ENCODE measurements at places on chromosomes 4 and X.

DNA sequence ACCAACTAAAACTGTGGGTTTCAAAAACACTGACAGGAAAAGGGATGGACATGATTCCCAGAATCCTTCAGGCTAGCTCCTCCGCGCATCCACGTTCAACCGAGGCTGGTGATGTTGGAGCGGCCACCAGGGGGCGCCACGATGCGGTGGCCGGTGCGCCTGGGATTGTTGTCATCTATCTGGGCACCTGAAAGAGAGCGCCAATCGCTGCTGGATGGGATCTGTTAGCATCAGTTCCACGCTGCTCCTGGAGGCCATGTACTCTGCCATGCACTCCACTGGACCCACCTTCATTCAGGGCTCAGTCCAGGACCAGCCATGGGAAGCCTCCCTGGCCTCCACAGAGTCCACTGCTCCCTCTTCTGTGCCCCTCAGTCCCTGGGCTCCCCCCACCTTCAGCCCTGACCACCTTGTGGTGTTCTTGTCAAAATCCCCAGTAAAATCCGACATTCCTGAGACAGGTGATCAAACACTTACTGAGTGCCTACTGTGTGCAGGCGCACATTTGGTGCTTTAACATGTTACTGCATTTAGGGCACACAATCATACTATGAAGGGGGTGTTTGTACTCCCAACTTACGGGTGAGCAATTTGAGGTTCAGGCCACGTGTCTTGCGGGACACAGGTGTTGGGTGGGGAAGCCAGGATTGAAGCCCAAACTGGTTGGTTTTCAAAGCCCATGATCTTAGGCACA, 71.1 kb downstream of the CRMP1 start:
- no peak for DNase-seq

DNA sequence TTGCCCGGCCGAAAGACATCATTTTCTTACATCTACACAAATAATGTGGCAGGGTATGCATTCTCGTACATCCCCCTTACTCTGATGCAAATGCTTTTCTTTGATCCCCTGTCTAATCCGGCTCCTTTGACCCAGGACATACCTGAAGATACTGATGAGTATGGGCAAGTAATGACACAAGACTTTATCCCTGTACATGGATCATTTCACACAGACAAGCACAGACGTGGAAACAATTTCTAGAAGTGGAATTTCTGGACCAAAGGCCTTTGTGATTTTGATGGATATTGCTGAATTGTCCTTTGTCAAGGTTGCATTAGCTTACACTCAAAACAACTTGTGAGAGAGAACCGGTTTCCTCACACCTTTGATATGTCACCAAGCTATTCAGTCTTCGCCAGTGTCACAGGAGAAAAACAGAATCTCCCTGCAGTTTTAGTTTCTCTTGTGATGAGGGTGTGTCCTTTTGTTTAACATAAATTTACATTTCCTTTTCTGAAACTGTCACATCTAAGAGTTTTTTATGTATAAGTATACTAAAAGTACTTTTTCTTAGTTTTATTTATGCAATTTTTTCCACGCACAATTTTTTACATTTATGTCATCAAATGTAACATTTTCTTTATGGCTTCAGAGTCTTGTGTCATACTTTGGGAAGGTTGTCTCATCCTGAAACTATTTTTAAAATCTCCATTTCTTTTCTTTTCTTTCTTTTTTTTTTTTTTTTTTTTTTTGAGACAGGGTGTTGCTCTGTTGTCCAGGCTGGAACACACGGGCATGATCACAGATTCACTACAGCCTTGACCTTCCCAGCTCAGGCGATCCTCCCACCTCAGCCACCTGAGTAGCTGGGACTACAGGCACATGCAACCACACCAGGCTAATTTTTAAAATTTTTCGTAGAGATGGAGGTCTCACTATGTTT, 25.2 kb downstream of the RWDD4 start:
- no peak for DNase-seq

DNA sequence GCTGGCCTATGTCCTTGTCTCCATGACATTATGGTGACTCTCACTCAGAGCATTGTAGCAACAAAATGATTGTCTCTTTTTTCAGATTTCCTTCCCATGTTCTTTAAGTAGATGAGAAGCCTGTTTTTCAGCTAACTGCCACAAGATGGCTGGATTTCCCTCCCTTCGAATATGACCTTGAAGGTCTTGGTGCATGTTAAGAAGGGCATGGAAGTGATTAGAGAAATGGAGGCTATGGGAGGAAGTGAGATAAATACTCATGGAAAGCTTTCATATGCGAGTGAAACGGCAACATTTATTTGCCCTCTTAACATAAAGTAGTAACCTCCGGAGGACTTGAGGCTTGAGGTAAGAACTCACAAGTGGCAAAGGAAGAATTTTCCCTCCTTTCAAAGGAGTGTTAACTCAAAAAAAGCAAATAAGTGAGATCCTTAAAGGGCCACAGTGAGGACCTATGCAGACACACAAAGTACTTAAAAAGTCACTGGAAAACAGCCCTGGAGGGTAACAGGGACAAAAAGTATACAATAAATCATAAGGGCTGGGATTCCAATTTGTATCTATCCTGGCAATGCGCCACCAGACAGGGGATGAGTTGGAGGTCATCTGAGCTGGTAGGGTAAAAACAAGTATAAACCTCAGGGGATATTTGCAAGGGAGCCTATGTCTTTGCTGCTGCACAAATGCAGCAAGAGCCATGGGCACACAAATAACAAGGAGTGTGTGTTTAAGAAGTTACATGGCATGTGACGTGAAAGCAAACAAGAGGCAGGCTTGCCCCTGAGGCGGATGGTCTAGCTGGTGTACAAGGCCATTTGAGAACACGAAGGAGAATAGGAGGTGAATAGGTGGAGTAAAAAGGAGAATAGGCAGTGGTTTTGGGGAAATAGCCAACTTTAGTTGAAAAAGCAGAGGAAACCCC, 96.2 kb downstream of the CPE start:
- DNase-seq: no peak

DNA sequence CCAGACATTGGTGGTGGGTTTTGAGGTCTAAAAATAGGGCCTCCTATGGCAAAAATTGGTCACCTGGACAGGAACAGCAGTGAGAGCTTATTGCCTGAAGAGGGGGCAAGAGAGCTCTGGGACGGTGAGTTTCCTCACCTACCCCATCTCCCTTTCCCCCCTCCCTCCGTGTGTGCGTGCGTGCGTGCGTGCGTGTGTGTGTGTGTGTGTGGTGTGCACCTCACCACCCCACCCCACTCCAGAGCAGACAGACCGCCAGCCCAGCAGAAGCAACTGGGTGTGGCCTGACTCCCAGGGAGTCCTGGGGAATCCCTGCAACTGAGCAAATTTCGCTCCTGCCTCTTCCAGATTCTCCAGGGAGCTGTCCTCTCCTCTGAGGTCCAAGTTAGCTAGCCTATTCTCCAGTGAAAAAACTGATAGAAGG, 44.7 kb downstream of the PRPS1 start:
- DNase-seq: peak; percentile 70

DNA sequence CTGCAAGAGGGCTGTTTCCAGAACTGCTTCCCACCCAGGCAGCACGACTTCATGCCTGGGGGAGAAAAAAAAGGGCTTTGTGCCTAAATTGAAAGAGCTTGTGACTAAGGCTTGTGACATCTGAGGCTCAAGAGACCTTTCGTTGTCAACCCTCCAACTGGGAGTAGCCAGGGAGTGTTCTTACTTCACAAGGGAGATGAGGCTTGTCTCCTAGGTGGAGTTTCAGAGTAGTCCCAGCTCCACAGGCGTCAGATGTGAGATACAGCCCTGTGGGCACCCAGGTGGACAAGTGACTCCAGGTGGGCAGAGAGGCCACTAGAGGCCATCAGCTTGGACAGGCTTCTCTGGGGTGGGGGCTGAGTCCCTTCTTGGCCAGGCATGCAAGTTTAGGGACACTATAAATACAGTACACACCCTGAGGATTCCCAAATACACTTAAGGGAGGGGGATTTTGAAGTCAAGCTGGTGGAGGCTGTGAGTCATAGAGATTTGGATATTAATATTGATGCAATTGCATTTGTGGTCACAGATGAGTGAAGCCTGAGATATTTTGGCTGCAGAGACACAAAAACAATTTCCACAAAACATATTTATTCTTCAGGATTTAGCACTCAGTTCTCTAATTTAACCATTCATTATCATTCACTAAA, 40.1 kb upstream of the SETD7 start:
- DNase-seq: no peak

GRCh38 chr4:48205107-48205506, 64.5 kb downstream of the TEC start:
- DNase-seq: no peak

DNA sequence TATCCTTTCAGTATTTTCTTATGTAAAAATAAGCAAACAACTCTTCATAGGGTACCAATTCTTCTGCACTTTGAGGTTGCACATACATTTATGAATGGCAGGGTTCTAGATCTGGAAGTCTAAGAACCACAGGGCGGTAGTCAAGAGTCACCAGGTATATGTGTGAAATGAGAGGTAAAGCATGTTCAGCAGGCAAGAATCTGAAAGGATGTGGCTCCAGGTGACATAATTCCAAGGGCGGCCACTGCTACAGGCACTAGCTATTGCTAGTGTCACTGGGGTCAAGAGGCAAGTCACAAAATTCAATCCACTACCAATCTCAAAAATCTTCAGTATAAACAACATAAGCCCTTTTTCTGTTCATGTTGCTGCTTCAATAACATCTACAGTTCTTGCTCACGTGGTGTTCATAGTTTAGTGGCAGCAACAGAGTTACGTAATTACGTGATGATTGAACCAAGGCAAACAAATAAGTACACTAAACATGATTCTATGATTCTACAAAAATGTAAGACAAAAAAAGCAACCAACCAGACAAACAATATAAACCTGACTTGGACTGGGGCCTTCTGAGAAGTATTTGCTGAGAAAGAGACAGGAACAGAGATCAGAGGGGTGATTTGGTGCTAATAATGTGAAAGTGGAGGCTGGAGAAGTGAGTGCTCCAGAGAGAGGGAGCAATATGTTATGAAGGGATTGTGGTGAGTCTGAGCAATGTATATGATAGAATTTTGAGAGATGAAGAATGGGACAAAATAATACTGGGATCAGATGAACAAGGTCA, 101.7 kb downstream of the NAA11 start:
- no peak for DNase-seq

GRCh38 chrX:15391850-15392249, 7.6 kb upstream of the VEGFD start:
- DNase-seq: no peak

- DNase-seq: no peak
Observed at GRCh38 chr4:38868059-38868960, 704 bp downstream of the FAM114A1 start.

- no peak for DNase-seq
Observed at GRCh38 chr4:1488357-1488756, 82.1 kb upstream of the NKX1-1 start.

DNA sequence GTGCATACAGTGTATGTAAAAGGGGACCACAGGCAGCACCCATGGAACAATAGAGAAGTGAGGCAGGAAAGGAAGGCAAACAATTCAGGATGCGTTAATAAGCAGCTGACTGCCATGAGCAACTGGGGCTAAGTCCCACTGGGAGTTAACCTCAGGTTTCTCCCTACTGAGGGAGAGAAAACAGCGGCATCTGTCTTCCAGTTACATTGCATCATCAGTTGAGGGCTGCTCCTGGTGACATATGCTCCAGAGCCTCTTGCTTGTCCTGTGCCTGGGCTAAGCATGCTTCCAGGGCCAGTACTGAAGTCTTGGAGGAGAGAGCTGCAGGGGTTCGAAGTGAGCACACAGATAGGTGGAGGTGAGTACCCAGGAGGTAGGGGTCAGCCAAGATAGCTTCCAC, 24.3 kb downstream of the RAI2 start:
- no peak for DNase-seq

GRCh38 chr4:18369561-18369960, 348.0 kb upstream of the LCORL start:
- no peak for DNase-seq

DNA sequence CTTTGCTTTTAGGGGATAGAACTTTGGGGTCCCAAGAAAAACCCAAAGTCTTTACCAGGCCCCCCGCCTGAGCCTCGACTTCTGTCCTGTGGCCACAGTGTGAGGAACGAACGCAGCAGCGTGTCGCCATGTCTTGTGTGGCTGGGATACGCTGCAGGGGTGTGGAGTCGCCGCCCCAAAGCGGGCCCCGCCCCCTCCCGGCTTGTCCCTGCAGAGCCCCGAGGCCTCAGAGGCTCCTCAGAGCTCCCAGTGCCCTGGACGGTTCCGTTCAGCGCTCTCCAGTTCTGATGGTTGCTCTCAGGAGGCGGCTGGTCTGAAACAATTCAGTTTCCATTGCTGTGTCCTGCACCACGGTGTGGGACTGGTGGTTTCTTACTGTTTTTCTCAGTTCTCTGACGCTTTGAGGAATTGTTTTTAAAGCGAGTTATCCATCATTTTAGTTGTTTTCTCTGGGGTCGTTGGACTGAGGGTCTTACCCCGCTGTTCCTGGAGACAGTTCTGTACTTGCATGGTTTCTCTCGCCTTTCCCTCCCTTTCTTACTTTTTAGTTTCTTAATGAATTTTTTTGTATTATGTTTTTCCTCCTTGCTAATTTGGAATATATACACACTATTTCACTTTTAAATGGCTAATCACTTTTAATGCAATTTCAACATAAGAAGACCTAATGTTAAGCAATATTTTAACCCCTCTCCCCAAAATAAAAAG, 1.6 kb upstream of the IDUA start:
- DNase-seq: peak; percentile 59

- no peak for DNase-seq
Observed at GRCh38 chr4:155377276-155377675, 511 bp upstream of the MAP9 start.

DNA sequence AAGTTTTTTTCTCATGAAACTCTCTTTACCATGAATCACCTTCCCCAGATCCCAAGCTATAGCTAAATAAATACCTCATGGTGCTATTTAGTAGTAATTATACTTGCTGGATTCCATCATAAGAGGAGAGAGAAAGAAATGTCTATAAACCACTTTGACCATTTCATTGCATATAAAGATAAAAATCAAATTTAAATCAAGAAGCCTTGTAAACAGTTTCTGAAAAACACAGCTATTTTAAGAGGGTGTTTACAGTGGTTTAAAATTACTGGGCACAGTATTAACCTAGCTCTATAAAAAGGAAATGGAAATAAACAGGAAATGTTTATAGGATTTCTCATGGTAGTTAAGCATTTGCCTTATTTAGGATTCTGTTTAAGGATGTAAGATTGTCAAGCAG, 637.9 kb downstream of the ADGRL3 start:
- no peak for DNase-seq

DNA sequence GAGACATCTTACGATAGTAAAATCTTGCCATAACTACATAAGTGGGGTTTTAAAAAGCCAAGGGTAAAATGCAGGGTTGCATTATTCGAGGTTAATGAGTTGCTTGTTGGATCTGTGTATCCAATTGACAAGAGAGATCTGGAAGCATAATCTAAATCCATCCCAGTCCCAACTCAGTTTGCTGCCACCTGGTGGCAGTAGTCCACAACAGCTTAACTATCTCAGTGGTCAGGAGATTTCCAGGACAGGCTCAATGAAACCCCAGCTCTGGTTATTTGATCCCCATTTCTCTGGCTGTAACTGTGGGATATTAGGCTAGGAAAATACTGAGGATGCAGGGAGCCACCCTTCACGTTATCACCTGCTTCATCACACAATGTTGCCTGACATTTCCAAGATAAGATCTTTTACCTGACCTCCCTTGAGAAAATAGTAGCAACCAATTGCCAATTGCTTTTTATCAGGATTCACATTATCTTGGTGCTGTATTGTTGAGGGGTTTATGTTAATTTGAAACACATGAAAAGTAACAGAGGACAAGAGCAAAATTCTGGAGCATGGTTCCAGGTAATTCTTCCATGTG, 88.2 kb upstream of the TNIP3 start:
- DNase-seq: peak; percentile 24

GRCh38 chr4:114595207-114595606, 3.4 kb upstream of the UGT8 start:
- no peak for DNase-seq

Data from stimulated activated CD8-positive, alpha-beta memory T cell treated with anti-CD3 and anti-CD28 coated beads, Interleukin-7, amount 100 ng/mL, for 4 hours (primary cell).